ENCODE measurements at places on chromosomes 11 and 22. TPM values are rescaled to one million over a fixed set of nuclear protein-coding genes. Genes with fewer than 3 reads are reported as not detected.
A peak's percentile ranks its signal among the peaks of the same experiment; 100 is the strongest.

DNA sequence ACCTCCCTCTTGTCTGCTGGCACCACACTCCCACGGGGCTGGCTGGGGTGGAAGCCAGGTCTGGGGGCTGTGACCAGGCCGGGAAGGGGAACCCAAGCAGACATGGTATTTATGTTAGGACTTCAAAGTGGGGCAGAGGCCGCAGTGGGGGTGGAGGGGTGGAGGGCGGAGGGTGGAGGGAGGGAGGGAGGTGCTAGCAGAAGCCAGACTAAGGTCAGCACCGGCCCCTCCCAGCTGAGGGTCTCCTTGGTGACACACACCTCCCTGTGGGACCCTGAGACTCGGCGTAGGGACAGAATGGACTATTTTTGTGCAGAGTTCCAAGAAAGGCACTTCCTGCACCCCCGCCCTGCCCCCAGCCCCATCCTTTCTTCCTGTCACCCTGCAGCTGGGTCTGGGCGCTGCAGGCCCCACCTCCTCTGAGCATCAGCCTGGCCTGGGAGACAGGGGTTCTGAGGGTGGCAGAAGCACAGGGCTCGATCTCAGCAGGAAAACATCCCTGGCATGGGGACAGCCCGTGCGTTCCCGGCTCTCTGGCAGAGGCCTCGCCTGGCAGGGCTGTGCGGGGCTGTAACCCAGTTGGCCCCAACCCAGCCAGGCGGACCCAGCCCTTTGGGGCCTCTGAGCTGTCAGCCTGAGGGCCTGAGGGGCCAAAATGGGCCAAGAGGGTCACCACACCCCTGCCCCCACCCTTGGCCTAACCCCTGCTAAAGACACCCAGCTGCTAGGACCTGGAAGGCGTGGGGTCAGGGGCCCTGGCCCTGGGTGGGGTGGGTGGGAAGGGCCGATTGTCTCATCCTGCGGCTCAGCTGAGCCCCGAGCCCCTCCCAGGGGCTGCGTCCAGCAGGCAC, 9.6 kb upstream of the CD248 start:
- DNase-seq = peak; percentile 86

- no peak for DNase-seq
Measured at GRCh38 chr11:6568191-6568918, 35.1 kb downstream of the RRP8 start.

- no peak for DNase-seq
Measured at GRCh38 chr11:12174128-12174476, 63.7 kb downstream of the MICAL2 start.

GRCh38 chr11:72930008-72930407, 115.8 kb downstream of the ATG16L2 start:
- no peak for DNase-seq

- DNase-seq = no peak
Measured at GRCh38 chr11:130897262-130898182, 18.8 kb downstream of the SNX19 start.

- peak; percentile 86 for DNase-seq
Measured at GRCh38 chr11:122215244-122215992, 99.4 kb upstream of the BLID start.

Gene OR10D3
- total RNA-seq = not detected

Gene DEFB131B
- not detected for total RNA-seq

Gene GP1BB
- total RNA-seq = 28.6 TPM

Gene KCNJ1
- total RNA-seq = not detected

DNA sequence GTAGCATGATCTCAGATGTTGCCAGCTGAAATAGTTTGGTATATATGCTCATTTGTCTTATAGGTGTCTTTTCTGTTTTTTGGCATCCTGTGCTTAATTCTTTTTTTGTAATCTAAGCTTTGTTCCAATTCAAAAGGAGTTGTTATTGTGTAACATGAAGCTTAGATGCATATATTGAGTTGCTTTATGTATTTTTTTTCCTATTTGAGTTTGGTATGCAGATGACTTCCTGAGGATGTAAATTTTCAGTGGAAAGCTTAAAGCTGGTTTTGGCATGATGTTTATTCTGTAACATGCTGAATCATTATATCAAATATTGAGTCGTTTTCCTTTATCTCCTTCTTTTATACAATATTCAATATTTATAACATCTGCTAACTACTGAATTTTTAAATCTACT, 69.4 kb downstream of the DDX10 start:
- DNase-seq = no peak

Gene TRIM48
- not detected for total RNA-seq

Gene ZNF280B
- total RNA-seq = 2.1 TPM

DNA sequence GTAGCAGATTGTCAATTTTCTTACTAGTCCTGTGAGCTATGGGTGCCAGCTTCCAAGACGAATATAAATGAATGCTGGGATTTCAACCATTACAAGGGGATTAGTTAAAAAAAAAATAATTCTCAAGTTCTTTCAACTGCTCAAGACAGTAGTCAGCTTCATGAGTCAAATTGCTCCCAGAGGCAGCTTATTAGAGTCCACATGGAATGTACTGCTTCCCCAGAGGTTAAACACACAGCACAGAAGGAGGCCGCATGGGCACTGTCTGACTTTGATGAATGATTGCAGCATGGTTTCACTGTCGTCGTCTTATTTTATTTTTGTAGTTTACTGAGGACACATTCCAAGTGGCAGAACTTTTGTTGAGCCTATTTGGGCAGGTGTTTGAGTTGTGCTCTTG, 563.2 kb downstream of the TMEM135 start:
- DNase-seq = no peak

- no peak for DNase-seq
Measured at GRCh38 chr11:72141066-72141465, 5.5 kb downstream of the FOLR3 start.

GRCh38 chr11:34480314-34480713, 33.3 kb downstream of the ELF5 start:
- no peak for DNase-seq

GRCh38 chr11:60634126-60634525, 65.3 kb upstream of the MS4A8 start:
- DNase-seq = no peak

DNA sequence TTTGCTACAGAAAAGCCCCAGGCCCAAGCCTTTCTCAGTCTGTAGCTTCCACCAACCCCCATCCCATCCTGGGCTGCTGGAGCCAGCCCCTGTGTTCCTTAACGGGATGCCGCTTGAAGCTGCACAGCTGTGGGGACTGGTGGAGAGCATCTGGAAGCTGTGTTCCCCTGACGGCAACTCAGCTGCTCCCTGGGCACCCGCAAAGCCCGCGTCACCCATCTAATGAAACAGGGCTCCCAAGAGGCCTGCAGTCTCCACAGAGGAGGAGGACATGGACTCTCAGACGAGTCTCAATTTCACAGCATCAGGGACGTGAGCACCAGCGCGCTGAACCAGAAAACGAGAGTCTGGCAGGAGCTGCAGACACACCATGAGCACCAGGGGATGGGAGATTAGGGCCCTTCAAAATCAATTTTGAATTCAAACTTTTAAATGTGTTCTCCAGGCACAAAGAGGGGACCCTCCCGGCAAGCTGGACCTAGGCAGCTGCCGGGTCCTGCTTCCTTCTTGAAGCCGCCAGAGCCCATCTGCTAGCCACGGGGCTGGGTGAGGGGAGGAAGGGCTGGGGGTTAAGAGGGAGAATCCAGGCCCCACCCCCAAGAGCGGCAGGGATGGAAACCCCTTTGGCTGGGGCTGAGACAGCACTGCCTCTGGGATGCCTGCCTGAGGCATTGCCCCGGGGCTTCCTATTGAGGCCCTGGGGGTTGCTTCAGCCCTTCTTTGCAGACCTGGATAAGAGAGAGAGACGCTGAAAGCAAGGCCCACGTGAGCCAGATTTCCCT, 21.0 kb downstream of the LMO1 start:
- no peak for DNase-seq

DNA sequence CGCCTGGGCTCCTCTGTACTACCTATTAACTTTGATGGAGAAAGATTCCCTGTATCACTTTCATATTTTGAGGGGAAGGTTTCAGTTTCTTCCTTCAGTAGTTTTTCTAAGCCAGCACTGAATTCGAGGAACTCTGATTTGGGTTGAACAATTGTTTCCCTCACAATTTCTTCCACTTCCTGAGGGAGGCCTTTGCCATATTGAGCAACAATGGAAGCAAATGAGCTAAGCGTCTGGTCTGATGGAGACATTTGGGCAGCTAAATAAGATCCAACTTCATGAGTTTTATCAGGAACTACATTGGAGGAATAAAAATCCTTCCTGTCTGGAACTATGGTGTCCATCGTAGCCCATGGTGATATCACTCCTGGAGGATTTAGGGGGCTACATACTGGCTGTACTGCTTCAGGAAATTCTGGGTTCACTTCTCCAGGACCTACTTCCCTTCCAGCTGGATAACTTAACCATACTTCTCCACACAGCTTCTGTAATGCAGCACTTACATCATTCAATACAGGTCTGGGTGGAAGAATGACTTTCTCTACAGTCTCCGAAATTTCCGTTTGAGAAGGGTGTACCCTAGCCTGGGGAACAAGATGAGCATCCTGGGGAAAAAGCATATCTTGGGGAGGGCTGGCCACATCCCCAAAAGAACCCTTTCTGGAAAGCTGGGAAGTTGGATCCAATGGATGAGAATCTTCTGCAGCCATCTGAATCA, 38.9 kb upstream of the CCDC89 start:
- no peak for DNase-seq

DNA sequence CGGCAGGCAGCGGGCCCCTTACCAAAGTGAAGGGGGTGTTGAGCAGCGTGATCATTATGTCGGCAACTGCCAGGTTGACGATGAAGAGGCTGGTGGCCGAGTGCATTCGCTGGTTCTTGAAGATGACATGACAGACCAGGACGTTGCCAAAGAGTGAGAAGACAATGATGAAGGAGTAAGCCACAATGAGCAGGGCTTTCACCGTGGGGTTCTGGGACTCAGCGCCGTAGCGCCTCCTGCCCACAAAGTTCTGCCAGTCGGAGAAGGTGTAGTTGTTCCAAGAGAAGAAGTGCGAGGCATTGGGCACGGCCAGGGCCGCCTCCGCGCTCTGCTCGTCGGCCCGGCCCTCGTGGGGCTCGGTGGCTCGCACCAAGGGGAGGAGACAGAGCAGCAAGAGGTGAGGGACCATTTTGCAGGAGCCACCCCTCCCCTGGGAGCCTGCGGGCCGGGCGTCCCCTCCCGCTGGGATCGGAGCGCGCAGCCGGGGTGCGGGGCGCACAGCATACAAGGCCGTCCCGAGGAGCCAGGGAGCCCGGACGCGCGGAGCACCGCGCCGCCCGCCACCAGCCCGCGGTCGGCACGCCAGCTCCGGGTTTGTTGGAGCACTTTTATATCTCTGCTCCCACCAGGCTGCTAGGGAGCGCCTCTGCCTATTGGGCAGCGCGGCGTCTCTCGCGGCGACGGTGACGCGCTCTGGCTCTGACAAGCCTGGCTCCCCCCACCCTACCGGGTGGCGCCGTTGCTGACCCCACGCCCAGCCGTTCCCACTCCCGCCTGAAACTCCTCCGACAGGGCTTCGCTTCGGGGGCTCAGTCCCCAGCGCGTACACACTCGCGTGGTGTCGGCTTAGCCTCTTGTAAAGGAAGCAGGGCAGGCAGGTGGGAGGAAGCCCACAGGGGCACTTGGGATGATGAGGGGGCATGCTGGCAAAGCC, at the start of gene GPR83:
Gene GPR83 (minus strand): TSS at position 581 of the 934 bp plus-strand sequence. CDS start 172 bp downstream, at position 409.
- no peak for DNase-seq

Gene MS4A6A
- total RNA-seq = not detected

DNA sequence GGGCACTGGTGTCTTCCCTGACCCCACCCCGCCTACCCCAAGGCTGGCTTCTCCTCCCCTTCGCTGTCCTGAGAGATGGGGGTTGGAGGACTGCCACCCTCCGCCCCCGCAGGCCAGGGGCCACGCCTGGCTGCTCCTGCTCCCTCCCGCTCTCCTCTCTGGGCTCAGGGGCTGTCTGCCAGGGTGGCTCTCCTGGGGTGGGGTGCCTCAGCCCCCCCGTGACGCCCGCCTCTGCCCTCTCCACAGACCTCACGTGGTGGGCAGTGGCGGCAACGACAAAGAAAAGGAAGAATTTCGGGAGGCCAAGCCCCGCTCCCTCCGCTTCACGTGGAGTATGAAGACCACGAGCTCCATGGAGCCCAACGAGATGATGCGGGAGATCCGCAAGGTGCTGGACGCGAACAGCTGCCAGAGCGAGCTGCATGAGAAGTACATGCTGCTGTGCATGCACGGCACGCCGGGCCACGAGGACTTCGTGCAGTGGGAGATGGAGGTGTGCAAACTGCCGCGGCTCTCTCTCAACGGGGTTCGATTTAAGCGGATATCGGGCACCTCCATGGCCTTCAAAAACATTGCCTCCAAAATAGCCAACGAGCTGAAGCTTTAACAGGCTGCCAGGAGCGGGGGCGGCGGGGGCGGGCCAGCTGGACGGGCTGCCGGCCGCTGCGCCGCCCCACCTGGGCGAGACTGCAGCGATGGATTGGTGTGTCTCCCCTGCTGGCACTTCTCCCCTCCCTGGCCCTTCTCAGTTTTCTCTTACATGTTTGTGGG, 8.1 kb downstream of the RCOR2 start:
- no peak for DNase-seq

Gene GRM5
- not detected for total RNA-seq

DNA sequence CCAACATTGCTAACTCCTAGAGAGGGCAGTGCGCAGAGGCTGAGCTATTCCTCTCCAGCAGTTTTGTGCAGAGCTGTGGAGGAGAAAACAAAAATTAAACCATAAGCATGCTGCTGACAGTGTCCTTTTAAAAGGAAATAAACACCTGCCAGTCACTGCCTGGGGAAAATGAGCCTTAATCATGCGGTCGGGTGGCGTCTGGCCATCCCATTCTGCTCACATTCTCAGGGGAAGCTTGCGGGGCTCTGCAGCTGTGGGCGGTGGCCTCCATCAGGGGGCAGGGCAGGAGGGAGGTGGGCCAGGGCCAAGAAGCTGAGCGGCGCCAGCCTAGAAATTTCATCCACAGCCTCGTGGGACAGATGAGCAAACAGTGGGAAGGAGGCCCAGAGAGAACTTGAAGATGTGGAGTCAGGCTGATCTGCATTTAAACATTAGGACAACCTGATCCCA, 71.0 kb upstream of the TP53I11 start:
- DNase-seq = no peak

DNA sequence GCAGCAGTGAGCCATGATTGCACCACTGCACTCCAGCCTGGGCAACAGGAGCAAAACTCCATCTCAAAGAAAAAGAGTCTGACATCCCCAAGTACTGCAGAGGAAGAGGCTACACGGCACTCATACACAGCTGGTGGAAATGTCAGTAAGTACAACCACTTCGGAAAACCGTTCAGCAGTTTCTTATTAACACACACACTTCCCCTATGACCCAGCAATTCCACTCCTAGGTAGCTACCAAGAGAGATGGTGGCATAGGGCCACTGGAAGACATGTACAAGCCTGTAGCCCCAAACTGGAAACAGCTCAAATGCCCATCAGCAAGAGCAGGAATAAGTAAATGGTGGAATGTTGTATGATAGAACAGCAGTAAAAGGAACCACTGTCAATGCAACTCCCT, 3.3 kb downstream of the DRAP1 start:
- no peak for DNase-seq

GRCh38 chr11:83511646-83512045, 225.5 kb upstream of the CCDC90B start:
- DNase-seq = no peak

Measured in osteocyte (in vitro differentiated cells).